ENCODE measurements at places on chromosomes 12 and 14.

DNA sequence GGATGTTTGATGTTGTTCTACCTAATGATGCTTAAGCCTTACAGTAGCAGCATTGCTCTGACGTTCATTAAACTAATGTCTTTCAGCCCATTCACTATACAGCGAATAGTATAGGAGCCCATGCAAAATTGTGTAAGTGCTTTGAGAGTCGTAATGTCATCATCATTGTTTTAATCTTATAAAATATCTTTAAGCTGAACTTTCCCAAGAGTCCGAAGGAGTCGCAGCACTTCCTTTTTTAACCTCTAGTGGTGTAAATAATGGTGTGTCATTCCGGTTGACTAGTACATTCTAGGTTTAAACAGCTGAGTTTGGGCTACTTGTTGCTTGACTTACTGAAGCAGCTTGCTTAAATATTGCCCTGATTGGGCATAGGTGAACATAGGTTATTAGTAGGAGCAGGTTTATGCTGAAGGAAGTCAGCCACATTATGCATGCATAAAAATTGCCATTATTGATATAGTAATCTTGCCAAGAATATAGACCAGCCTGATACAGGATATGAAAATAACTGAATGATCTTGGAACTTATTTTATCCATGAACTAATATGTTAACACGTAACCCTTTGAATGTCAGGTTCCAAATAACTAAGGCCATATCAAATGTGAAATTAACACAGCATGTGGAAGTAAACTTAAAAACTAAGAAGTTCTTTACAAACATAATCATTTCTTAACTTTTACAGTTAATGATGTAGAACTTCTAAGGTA lies 2.6 kb downstream of the WNK1 start:
- no peak for DNase-seq

- no peak for DNase-seq
Observed at GRCh38 chr14:92507174-92507768, 6.3 kb upstream of the RIN3 start.

DNA sequence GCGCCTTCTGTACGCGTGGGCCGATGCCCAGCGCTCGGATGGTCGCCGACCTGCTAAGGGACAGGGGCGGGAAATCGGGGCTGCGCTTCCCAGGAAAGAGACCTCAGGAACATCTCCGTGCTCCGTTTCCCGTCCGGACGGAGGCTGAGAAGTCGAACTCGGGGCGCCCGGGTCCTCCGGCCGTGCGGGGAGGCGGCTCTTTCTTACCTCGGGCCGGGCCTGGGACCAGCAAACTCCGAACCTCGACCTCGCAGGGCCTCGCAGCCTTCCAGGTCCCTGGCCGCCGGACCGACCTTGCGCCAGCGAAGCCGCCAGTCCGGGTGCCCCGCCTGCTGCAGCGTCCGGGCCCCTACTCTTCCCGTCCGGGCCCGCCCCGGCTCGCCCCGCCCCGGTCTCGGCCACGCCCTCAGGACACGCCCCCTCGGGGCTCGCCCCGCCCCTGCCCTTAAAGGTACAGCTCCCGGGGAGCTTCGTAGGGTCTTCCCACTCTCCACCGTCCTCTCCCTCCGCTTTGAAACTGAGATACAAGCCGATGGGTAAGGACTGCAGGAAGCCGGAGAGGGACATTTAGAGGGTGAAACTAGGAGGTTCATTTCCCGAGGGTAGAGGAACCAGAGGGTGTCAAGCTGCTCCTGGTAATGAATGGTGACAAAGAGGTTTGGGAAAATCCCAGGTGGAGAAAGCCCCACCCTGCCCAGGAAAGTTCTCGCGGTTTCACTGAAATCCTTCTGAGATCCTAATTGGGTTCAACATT lies at the start of gene SLC8B1:
Gene SLC8B1, minus strand, starts transcription at position 324 of the 754 bp plus-strand sequence. CDS start 2,231 bp downstream, outside the sequence.
- peak; percentile 93 for DNase-seq

- DNase-seq, result no peak
Observed at GRCh38 chr12:32897687-32898573, 1.4 kb upstream of the PKP2 start.

- DNase-seq, result no peak
Observed at GRCh38 chr14:76640923-76641395, 120.3 kb upstream of the VASH1 start.

- no peak for DNase-seq
Observed at GRCh38 chr14:73768107-73768506, 53.9 kb upstream of the PNMA1 start.

GRCh38 chr14:56423544-56423943 lies 156.1 kb upstream of the TMEM260 start:
- no peak for DNase-seq

- DNase-seq, result no peak
Observed at GRCh38 chr12:499837-500458, 40.2 kb downstream of the B4GALNT3 start.

GRCh38 chr12:100515968-100516367 lies 42.3 kb downstream of the NR1H4 start:
- DNase-seq, result no peak

DNA sequence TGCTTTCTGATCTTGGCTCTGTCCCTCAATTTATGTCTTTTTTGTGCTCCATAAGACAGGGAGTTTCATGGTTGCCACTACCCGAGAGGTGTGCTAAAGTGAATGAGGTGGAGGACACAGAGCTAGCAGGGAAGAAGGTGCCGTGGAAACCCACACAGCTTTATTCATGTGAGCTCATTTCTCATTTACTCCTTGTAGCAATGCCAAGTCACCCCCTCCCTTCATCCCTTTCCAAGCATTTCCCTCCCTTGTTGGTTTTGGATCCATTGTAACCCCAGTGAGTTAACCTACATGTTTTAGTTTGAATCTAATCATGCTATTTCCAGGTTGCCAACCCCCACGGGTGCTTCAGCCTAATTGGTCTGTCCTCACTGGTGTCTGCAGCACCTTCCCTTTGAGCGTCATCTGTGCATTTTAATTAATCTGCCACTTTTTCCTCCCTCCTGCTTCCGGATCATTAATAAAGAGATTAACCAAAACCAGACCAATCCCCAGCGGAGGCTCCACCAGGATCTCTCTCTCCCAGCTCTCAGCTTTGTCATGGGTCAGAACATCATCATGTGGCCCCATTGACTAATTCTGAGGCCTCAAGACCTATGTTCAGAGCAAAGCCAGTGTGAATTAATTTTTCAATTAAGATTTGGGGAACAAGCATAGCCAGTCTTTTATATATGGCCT lies 56.2 kb downstream of the NTF3 start:
- DNase-seq, result no peak

- no peak for DNase-seq
Observed at GRCh38 chr12:30996255-30996654, 69.7 kb downstream of the TSPAN11 start.

- no peak for DNase-seq
Observed at GRCh38 chr12:69765515-69765914, 26.9 kb downstream of the RAB3IP start.

- DNase-seq, result no peak
Observed at GRCh38 chr14:104637546-104638003, 33.0 kb upstream of the TMEM179 start.

DNA sequence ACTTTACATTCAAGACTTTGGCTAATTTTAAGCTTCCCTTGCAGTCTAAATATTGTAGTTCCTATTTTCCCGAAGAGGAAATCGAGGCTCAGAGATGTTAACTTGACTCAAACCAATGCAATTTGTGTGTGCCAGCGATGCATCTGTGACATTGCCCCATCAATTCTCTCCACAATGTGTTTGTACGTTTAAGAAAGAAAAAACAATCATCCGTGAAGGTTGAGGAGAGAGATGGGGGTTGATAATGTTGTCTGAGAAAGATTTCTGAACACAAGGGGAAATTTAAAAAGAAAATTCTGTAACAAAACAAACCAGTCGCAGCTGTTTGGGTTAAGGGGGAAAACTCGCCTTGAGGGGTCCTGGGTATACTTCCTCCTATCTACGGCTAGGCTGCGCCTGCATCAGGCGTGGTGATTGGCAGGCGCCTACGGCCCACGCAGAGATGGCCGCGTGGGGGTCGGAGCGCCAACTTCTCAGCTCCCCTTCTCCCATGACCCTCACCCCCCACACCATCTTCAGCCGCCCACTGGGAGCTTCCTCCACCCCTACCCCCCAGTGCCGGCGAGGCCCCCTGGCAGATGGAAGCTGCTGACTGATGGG lies 12.3 kb downstream of the SIX1 start:
- DNase-seq, result no peak

GRCh38 chr12:47277972-47278448 lies 198.3 kb upstream of the AMIGO2 start:
- no peak for DNase-seq
